Effector CD8-positive, alpha-beta T cell (primary cell): ENCODE measurements at places on chromosomes 11 and 22.

GRCh38 chr11:12448131-12448939, 71.0 kb downstream of the PARVA start:
- DNase-seq: no peak

DNA sequence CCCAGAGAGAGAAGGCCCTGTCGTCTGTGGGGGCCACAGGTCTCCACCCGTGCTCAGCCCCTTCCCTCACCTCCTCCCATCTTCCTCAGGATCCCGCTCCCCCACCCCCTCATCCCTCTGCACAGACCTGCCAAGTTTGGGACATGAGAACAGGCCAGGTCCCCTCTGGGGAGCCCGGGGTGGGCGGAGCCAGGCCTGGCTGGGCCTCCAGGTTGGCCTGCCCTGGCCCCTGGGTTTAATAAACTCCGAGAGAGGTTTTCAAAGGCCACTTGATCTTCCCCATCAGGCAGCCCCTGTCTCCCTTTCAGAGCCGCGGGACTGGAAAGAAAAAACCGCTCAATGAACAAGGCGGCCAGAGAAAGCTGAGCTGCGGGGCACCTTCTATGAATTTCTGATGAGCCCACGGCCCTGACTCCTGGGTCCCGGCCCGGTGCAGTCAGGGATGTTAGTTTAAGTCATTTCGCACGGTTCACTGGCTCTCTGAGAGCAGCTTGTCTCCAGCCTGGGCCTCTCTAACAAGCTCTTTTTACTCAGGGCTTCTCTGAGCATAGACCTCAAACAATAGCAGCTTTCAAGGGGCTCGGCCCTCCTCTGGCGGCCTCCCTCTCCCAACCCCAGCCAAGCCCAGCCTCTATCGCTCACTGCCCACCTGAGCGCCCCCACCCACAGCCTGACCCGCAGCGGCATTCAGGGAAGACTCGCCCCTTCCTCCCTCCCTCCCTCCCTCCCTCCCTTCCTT, 64.8 kb downstream of the RPUSD4 start:
- DNase-seq: no peak

GRCh38 chr22:32728291-32728690, 73.2 kb upstream of the TIMP3 start:
- DNase-seq: no peak

GRCh38 chr22:42772647-42773046, 52.0 kb upstream of the A4GALT start:
- no peak for DNase-seq

DNA sequence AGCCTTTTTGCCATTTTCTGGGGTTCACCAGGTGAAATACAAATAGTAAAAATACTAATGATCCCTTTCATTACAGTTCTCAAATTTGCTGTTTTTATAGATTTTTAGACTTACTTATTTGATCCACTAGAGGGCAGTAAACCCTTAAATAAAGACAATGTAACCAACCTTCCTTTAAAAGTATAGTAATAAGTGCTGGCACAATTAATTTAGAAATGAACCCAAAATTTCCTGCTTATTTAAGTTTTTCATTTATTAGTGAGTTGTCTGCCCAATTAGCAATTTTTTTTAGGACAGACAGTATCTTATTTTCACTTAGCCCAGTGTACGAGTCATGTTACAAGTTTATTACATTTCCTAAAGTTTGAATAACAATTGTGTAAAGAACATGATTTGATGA, 4.7 kb downstream of the DDIAS start:
- no peak for DNase-seq

- DNase-seq: no peak
Observed at GRCh38 chr22:22882033-22882717, 5.4 kb upstream of the IGLL5 start.

- DNase-seq: no peak
Observed at GRCh38 chr11:96159968-96160367, 183.0 kb downstream of the MAML2 start.

DNA sequence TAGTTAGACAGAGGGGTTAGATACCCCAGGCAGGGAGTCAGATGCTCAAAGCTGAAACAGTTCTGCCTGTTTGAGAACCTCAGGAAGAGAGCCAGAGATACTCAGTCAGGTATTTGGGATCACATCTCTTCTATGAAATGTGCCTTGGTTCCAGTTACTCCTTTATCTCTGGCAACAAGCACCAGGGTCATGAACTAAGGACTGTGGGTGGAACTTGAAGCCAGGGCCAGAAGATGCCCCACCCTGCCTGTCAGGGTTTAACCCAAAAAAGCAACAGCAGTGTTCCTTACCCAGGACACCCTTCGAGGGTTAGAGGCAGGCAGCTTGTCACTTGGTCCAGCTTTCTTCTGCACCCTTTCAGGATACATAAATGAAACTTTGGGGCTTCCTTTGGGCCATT, 15.0 kb upstream of the WT1 start:
- no peak for DNase-seq

GRCh38 chr22:20206709-20207215, 55.9 kb upstream of the CCDC188 start:
- no peak for DNase-seq

DNA sequence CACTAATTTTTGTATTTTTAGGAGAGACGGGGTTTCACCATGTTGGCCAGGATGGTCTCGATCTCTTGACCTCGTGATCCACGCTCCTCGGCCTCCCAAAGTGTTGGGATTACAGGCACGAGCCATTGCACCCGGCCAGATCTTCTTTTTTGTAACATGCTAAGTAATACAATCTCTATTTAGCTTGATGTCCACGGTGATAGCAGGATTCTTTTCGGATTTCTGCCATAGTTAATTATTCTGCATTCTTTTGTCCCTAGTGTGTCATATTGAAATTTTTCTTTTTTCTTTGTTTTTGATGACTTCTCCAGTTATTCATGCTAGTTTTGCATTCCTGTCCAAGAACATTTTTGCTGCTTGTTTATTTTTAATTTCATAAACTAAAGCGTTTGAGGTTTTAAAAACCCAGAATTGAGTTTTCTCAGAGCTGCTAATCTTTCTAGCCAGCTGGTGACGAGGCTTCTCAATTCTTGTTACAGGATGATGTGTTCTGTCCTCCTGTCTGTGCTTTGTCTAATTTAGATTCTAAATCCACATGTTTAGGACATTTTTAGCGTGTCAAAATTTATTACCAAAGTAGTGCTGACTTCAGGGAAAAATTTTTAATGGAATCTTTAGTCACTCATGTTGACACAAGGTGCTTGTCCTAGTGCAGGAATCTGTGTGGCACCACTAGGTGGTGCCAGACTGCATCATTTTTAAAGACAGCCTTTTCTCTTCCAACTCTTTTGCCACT, 21.8 kb downstream of the NF2 start:
- no peak for DNase-seq

GRCh38 chr22:46148336-46148735, 2.0 kb upstream of the PPARA start:
- no peak for DNase-seq

GRCh38 chr11:123209591-123209990, 14.5 kb upstream of the CLMP start:
- no peak for DNase-seq

- no peak for DNase-seq
Observed at GRCh38 chr11:63769714-63770455, 1.3 kb upstream of the ZFTA start.

- DNase-seq: no peak
Observed at GRCh38 chr11:134236834-134237556, 12.5 kb downstream of the VPS26B start.

DNA sequence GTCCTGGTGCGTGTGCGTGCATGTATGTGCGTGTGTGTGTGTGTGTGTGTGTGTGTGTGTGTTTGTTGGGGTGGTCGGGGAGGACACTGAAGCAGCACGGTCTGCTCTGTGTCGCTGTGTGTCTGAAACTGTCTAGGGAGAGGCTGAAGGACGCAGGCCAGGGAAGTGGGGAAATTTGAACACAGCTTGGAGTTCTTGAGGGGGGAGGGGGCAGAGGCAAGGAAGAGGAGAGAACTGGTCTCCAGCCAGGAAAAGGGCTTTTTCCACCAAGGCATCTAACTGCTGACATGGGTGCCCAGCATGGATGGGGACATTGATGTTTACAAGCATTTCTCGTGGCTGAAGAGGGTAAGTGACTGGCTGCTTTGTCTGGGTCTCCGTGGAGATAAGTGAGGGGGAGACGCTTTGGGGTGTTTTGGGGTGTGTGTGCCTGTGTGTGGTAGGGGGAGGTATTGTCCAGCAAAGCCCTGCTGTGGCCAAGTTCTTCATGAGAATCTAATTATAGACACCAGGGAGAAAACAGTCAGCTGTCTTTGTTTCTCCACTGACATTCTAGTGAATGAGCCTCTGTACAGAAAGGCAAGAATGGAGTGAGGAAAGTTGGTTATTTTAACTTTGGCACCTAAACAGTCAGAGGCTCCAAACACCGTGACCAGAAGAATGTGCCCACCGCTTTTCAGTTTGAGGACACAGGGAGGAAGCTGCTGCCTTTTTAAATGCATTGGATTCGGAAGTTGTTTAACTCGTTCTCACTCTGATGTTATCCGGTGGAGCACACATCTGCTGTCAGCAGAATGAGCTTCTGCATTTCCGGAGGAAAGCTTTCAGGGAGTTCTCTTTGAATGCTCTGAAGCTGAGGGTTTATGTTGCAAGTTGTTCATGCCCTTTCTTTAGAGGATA, 63.7 kb downstream of the PPFIBP2 start:
- no peak for DNase-seq

GRCh38 chr11:132605825-132606570, 926.3 kb downstream of the OPCML start:
- no peak for DNase-seq

- DNase-seq: no peak
Observed at GRCh38 chr11:80502511-80502910, 1061.7 kb upstream of the TENM4 start.
